Omental fat pad (tissue), 4 donors: ENCODE measurements at places on chromosomes 5 and 9. TPM values are rescaled to one million over a fixed set of nuclear protein-coding genes. Genes with fewer than 3 reads are reported as not detected.

UQCRQ gene
- total RNA-seq = 173 TPM

ESM1 gene
- 0.36 TPM for total RNA-seq

HTR1A gene
- not detected for total RNA-seq

MSX2 gene
- total RNA-seq = not detected

TMC1 gene
- 0.13 TPM for total RNA-seq

IFNA13 gene
- total RNA-seq = not detected

TPM2 gene
- 199 TPM for total RNA-seq

IL9 gene
- total RNA-seq = not detected

RAD23B gene
- 123 TPM for total RNA-seq

DENND4C gene
- total RNA-seq = 133 TPM

PGM5 gene
- 19.9 TPM for total RNA-seq

SLC36A3 gene
- total RNA-seq = not detected

GDNF gene
- total RNA-seq = not detected

MLANA gene
- not detected for total RNA-seq

DMRT2 gene
- total RNA-seq = 1.1 TPM

OLFML2A gene
- 14.0 TPM for total RNA-seq

CARTPT gene
- not detected for total RNA-seq

LPAR1 gene
- 80.2 TPM for total RNA-seq

KCNN2 gene
- total RNA-seq = 0.19 TPM

DIMT1 gene
- total RNA-seq = 46.5 TPM

IL13 gene
- total RNA-seq = 1.1 TPM

ADCY2 gene
- total RNA-seq = 1.6 TPM

AQP7 gene
- 202 TPM for total RNA-seq

ZNF454 gene
- total RNA-seq = 2.0 TPM

HAND1 gene
- total RNA-seq = 1.7 TPM

OTULINL gene
- total RNA-seq = 15.6 TPM

PCDHA3 gene
- total RNA-seq = 0.25 TPM

KYAT1 gene
- total RNA-seq = 9.3 TPM

GOLM1 gene
- 16.3 TPM for total RNA-seq

GAPT gene
- 1.8 TPM for total RNA-seq

CYLC2 gene
- not detected for total RNA-seq

TUT7 gene
- 61.8 TPM for total RNA-seq

PCA3 gene
- total RNA-seq = not detected

TMEM171 gene
- not detected for total RNA-seq

SLC1A3 gene
- 215 TPM for total RNA-seq

HAVCR1 gene
- 1.1 TPM for total RNA-seq

SARDH gene
- total RNA-seq = 0.56 TPM

LTC4S gene
- total RNA-seq = 15.1 TPM

C5orf52 gene
- not detected for total RNA-seq

F2RL2 gene
- not detected for total RNA-seq

PURA gene
- total RNA-seq = 31.8 TPM

WNK2 gene
- total RNA-seq = 0.31 TPM

CAMK2A gene
- total RNA-seq = not detected

FAXDC2 gene
- 31.8 TPM for total RNA-seq

IGIP gene
- total RNA-seq = 14.5 TPM

SEMA5A gene
- 27.3 TPM for total RNA-seq

SLU7 gene
- 53.0 TPM for total RNA-seq

PPIC gene
- total RNA-seq = 9.0 TPM

STPG3 gene
- total RNA-seq = 0.56 TPM

HK3 gene
- total RNA-seq = 38.4 TPM

INSYN2B gene
- total RNA-seq = 8.4 TPM
